ENCODE measurements at places on chromosomes 7 and 10.

DNA sequence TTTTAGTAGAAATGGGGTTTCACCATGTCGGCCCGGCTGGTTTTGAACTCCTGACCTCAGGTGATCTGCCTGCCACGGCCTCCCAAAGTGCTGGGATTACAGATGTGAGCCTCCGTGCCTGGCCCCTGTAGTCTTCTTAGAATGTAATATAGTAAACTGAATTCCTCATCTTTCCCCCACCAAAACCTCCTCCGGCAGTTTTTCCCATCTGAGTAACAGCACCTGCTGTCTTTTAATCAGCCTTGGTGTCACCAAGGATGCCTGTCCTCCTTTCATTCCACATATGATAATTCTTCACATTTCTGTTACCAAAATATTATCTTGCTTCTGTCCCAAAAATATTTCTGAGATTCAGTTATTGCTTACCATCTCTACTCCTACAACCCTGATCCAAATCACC is 80.2 kb downstream of the ZEB1 start:
- DNase-seq: no peak

DNA sequence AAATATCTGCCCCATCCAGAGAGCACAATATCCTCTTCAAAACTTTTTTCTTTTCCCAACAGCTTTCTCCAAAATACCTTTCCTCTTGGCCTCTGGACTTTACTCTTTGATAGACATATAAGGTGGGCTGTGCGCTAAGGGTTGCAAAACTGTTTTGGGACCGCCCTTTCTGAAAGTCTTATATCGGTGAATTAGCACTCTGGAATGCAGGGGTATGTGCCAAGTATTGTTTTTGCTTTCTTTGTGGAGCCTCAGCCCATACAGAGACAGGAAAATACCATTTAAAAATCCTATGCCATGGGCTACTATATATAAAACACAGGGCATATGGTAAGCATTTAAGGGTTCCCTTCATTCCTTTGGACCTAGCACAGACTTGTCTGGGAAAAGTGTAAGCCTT is 37.7 kb downstream of the PPP1R17 start:
- no peak for DNase-seq

DNA sequence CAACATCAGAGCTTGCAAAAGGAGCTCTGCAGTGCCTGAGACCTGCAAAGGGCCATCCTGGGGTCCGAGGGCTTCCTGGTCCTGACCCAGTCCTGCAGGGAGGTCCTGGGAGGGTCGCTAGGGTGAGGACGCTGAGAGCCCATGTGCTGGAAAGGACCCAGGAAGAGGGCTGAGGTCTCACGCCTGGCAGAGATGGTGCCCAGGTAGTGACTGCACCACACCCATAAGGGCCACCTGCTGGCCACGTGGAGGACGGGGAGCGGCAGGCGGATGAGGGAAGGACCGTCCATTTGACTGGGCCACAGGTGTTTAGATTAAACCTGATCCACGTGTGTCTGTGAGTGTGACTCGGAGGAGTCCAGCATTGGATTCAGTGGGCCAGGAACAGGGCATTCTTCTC is 392.8 kb downstream of the DNAJB6 start:
- no peak for DNase-seq

DNA sequence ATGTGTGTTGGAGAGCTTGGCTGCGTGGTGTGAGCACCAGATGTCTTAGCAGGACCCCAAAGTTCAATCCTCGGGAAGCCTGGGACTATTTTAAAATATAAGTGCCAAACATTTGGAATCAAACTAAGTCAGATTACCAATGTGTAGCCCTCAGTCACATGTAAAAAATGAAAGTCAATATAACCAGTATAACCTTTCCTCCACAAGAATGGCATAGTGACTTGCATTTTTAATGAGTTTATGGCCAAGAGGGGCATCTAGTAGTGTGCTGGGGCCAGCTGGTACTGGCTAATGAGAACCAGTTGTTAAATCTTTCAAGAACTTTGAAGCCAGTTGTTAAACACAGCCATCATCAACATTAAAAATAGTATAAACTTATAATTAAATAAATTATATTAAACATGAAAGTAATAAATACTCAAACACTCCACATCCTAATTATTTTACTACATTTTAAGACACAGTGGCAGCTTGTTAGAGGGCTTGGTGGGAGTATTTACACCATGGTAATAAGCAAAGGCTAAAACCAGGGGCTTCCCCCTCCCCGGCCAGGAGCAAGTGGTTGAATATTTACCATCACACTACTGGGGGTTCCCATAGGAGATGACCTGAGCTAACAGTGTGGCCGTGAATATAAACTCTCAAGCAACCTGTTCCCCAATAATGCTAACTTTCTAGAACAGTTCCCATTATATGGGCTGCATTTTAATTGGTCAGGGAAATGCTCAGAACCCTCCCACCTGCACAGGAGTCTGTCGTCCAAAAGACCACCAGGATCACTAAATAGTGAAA is 7.9 kb upstream of the FAM170B start:
- no peak for DNase-seq

GRCh38 chr10:43273997-43274396 is 7.1 kb upstream of the RASGEF1A start:
- no peak for DNase-seq
